A549 (cell line): ENCODE measurements at places on chromosomes 16 and 17.
A peak's percentile ranks its signal among the peaks of the same experiment; 100 is the strongest.

GRCh38 chr16:4701791-4702465, 8.6 kb downstream of the NUDT16L1 start:
- DNase-seq, result no peak

DNA sequence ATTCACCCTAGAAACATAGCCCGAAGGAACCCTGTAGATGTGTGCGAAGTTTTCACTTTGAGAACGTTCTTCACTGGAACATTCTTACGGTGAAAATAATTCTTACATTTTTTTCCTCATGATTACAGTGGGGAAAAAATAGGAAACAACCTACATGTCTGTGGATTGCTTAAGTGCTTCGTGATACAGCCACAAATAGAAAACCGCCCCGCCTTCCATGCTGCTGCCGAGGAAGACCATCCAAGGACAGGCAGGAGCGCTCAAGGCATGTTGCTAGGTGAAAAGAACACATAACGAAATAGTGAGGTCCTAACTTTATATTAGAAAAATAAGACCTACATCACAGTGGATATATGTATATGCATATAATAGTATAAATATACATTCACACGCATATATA, 78.8 kb downstream of the BMERB1 start:
- DNase-seq, result no peak

- DNase-seq, result no peak
Measured at GRCh38 chr16:9372934-9373890, 281.8 kb downstream of the HAPSTR1 start.

DNA sequence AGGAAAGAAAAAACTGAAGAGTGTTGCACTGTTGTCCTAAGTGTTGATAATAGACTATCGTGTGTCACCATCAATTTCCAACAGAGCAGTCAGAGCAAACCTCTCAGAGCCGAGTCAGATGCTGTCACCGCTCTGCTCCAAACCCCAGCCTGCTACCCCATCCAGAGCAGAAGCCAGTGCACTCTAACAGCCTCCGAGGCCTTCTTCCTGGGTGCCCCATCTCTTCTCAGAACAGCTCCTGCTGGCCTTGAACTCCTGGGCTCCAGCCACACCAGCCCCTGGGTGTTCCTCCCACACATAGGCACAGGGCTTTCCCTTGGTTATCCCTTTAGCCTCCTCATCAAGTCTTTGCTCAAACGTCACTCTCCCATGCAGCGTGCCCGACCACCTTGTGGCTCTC, 21.0 kb downstream of the MEIOB start:
- no peak for DNase-seq

GRCh38 chr16:12496186-12496585, 307.5 kb downstream of the CPPED1 start:
- DNase-seq, result no peak

GRCh38 chr17:74430706-74431567, 951 bp upstream of the GPRC5C start:
- peak; percentile 97 for DNase-seq

DNA sequence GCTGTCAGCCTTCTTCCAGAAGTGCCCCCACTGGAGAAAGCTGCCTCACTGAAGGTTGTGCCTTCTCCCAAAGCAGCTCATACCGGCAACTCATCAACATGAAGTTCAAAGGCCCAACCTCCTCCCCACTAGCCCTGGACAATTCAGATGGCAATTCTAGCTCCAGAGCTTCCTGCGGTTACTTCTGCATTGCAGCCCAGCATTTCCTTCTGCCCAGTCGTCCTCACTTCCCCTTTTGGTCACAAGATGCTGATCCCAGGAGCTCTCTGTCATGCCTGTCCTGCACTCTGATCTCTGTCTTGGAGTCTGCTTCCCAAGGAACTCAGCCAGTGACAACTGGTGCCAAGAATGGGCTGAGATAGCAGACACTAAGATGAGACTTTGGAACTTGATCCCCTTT, 178.2 kb upstream of the SOX9 start:
- no peak for DNase-seq

DNA sequence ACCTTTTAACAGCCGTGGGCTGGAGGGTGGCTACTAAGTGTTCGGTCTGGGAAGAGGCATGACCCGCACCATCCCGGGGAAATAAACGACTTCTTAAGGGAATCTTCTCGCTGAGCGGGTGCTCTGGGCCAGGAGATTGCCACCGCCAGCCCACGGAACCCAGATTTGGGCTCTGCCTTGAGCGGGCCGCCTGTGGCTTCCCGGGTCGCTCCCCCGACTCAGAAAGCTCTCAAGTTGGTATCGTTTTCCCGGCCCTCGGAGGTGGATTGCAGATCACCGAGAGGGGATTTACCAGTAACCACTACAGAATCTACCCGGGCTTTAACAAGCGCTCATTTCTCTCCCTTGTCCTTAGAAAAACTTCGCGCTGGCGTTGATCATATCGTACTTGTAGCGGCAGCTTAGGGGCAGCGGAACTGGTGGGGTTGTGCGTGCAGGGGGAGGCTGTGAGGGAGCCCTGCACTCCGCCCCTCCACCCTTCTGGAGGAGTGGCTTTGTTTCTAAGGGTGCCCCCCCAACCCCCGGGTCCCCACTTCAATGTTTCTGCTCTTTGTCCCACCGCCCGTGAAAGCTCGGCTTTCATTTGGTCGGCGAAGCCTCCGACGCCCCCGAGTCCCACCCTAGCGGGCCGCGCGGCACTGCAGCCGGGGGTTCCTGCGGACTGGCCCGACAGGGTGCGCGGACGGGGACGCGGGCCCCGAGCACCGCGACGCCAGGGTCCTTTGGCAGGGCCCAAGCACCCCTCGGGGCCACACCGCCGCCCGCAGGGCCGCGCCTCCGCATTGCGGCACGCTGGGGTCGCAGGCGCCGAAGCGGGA, 3.6 kb upstream of the CBX4 start:
- no peak for DNase-seq

- DNase-seq, result no peak
Measured at GRCh38 chr17:63154586-63155244, 188.7 kb downstream of the TANC2 start.
